ENCODE measurements at places on chromosomes 2 and 18. TPM values are rescaled to one million over a fixed set of nuclear protein-coding genes. Genes with fewer than 3 reads are reported as not detected.

DIPK1C gene
- total RNA-seq, result 0.17 TPM

PDCD1 gene
- total RNA-seq, result 0.83 TPM

CHRND gene
- not detected for total RNA-seq

NT5DC4 gene
- total RNA-seq, result not detected

MYO1B gene
- total RNA-seq, result 14.8 TPM

INHA gene
- not detected for total RNA-seq

EDAR gene
- not detected for total RNA-seq

IRS1 gene
- total RNA-seq, result 27.8 TPM

CHRNA1 gene
- total RNA-seq, result not detected

GLB1L gene
- 6.4 TPM for total RNA-seq

UBXN2A gene
- 19.9 TPM for total RNA-seq

POU3F3 gene
- 0.11 TPM for total RNA-seq

TEX44 gene
- not detected for total RNA-seq

Measured in esophagus muscularis mucosa (tissue), 4 donors.